T follicular helper cell (primary cell): ENCODE measurements at places on chromosomes 1 and 21.

- no peak for DNase-seq
These were observed 158.8 kb downstream of the DAB1 start for GRCh38 chr1:57265104-57265503.

DNA sequence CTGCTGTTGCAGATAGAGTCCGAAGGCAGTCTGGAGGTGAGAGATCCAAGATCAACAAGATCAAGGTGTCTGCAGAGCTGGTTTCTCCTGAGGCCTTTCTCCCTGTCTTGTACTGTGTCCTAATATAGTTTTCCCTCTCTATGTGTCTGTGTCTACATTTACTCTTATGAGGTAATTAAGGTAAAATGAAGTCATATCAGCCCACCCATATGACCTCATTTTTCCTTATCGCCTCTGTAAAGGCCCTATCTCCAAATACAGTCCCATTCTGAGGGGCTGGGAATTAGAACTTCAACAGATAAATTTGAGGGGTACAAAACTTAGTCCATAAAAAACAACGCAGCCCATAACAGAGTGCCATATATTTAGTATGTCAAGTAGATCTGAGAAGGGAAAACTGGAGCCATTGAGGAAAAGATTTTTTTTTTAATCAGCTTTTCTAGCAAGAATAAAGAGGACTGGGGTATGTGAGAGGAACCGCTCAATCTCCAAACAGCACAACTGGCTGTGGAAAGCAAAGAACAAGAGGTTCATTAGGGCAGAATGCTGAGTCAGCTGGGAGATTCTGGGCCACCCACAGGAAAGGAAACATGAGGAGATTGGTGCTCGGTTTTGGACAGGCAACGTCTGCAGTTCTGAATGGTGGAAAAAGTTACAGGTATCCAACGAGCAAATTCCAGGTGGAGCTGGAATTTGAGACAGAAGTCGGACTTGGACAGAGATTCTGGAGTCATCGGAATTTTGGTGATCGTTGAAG lies 65.7 kb downstream of the MAP3K21 start:
- no peak for DNase-seq

- no peak for DNase-seq
These were observed 16.2 kb downstream of the IFI44 start for GRCh38 chr1:78665809-78666208.

GRCh38 chr1:54314696-54315095 lies 91.5 kb downstream of the SSBP3 start:
- DNase-seq = no peak

DNA sequence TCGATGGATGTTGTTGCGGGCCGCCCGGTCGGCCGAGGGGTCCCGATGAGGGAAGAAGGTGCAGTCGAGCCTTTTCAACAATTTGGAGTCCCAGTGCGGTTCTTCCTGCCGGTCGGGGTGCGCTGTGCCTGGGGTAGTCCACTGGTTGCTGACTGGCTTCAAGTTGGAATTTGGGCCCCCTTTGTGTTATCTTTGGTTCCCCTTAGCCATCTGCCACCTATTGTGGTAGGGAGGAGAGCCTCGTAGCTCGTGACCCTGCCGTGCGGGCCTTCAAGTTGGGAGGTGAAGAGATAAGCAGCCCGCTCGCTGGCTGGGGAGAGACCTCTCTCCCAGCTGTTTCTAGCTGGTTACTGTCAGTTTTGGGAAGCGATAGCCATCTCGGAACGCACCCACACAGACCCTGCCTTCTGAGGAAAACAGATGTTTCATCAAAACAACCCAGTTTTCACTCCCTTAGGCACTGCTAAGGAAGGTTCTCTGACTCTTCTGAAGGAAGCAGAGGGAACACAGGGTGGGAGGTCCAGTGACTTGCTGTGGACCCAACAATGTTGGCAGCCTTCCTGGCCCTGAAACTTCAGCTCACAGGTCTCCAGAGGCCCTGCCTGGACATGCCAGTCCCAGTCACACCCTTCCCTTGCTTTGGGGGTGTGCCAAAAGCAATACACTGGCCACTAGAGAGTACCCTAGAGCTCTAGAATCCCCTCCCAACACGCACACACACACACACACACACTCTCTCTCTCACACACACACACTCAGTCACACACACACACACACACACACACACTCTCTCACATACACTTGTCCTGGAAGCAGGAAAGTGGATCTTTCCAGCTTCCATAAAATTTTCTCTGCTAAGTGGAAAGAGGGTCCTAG lies 1.0 kb downstream of the BTG2 start:
- DNase-seq = no peak

GRCh38 chr1:97379387-97380075 lies 541.3 kb downstream of the DPYD start:
- no peak for DNase-seq

DNA sequence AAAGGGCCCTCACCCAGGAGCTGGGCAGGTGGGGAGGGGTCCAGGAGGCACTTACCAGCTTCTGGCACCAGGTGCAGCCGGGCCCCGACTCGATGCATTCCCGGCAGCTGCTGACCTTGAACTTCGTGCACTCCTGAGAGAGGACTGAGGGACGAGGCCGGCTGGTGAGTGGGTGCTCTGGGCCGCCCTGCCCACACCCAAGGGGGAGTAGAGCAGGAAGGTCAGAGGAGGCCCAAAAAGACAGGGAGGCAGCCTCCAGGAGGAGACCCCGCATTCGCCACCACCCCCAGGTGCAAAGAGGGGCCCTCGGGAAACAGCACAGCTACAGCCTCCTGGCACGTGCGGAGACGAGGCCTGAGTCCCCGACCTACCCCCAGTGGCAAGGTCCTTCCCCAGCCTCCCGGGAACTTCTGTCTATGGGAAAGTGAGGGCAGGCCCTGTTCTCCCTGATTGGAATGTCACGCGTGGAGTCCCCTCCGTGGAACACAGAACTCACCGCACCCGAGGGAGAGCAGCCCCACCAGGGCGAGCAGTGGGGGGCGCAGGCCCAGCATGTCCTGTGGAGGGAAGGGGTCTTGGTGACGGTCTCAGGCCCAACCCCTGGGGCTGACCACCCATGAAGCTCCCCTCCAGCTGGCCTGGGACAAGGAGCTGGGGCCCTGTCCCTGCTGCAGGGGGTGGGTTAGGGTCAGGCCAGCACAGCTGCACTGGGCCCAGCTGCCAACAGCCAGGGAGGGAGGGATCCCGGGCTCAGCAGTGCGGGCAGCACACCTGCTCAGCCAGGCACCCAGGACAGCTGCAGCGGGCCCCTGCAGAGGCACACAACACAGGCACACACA lies 10.3 kb downstream of the ITGB2 start:
- no peak for DNase-seq

DNA sequence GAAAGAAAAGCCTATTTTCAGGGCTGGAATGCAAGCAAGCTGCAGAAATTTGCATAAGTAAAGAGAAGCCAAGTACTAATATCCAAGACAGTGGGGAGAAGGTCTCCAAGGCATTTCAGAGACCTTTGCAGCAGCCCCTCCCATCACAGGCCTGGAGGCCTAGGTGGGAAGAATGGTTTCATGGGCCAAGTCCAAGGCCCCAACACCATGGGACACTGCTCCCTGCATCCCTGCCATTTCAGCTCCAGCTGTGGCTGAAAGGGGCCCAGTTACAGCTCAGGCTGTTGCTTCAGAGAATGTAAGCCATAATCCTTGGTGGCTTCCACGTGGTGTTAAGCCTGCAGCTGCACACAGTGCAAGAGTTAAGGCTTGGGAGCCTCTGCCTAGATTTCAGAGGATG lies 16.9 kb upstream of the COL6A1 start:
- no peak for DNase-seq

DNA sequence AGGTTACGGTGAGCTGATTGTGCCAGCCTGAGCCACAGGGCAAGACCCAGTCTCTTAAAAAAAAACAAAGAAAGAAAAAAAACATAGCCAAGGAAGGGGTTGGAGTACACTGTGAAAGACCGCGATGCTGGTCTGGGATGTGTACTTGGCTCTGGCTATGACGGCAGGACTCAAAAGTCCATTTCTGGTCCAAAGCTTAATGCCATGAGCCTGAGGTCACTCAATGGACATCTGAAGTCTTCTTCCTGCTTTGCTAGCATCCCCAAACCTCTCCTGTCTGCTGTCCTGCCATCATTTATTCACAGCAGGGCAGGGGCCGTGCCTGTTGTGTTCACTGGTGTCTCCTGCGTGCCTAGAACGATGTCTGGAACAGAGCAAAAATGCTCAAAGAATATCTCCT lies 1.5 kb upstream of the ARHGEF10L start:
- no peak for DNase-seq
